ENCODE measurements at places on chromosomes 1 and 21. TPM values are rescaled to one million over a fixed set of nuclear protein-coding genes. Genes with fewer than 3 reads are reported as not detected.

DNA sequence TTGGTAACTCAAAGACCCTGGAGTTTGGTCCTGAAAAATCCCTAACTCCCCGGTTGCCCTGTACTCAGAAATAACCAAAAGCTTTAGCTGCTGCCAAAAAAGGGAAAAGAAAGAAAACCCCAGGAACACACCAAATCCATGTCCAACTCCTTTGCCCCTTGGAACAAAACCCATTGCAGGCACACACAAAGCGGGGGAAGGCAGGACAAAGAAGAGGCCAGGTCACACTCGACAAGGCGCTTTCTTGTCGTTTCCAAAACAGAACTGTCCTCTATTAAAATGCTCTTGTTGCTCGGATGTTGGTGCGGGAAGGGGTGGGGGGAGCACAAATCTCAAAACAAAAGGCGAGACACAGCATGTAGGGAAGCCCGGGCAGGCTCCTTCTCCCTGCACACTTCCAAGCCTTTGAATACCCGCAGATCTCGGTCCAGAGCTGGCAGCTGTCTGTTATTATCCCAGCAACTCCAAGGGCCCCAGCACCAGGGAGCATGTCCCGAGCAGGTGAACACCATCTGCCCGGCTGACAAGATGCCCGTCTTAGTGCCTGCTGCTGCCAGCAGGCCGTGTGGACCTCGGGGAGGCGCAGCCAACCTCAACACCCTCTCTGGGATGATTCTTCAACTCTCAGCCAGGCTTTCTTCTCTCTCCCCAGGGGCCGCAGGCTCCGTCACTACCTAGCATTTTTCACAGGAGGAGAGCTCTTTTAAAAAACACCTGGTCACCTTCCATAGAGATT is 96.4 kb downstream of the SSBP3 start:
- no peak for DNase-seq

GRCh38 chr21:31872452-31873274 is at the start of gene HUNK:
Gene HUNK, plus strand, starts transcription at chr21:31873020. Its CDS starts 655 bp downstream, at chr21:31873675.
- DNase-seq = peak; percentile 71

KRTAP19-1 gene
- not detected for total RNA-seq

DNA sequence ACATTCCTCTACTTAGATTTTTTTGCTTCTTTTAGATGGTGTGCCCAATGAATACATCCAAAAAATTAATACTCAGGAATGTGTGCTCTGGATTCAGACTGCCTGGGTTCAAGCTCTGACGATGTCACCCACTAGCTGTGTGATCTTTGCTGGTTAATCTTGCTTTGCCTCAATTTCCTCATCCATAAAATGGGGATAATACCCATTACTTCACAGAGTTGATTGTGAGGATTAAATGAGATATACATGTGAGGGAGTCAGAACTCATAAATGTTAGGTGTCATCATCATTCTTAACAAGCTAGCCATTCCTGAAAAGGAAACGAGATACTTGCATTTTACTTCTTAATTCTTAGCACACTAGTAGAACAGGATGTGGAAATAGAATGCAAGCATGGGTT is 12.9 kb upstream of the TTF2 start:
- no peak for DNase-seq

GPR157 gene
- total RNA-seq = 9.4 TPM

DNA sequence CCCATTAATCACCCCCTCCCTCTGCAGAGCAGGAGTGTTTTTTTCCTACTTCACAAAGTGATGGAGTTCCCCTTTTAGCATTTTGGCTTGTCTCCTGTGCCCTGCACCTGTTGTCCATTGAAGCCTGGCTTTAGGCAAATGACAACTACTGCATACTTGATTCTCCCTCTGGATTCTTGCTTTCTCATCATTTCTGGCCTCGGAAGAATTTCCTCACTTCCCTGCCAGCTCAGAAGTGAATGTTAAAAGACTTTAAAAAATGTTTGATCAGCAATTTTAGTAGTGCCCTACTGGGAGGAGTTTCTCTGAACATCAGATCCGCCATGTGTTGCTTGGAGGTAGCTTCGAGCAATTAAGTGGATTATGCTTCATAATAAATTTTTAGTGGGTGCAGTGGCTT is 28.1 kb downstream of the RCOR3 start:
- DNase-seq = no peak

VWA5B1 gene
- total RNA-seq = not detected

GRHL3 gene
- total RNA-seq = not detected

LRRC8C gene
- 19.2 TPM for total RNA-seq

- DNase-seq = no peak
Measured at GRCh38 chr1:212637902-212638301, 29.3 kb downstream of the ATF3 start.

DNA sequence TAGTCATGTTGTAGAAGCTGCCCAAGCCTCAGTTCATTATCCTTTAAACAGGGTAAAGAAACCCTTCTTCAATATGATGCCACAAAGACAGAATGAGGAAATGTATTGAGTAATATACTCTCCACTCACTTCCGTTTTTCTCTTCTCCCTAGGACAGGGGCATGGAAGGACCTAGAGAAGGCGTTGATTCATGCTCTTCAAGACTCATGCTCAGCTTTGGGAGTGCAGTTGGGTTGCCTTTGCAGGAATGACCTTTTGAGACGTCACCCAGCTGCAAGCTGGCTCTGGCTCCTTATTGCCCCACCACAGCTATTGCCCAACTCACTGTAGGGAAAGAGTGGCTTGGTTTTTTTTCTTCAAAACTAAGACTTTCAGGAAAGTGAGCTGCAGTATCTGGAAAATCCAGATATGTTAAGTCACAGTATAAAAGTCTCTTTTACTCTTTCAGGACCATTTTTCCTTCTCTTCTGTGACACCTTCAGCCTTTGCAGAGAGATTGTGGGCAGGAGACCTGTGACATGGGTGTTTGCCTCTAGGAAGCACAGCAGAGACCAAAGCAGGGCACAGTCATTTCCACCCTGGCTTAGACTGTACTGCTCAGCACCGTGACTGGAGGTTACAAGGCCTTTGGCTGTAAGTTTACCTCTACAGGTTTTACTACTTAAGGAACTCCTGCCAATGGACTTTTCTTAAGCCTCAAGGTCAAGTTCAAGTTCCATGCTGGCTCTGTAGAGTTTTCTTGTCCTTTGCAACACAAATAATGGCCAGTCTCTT is 39.5 kb downstream of the XCL2 start:
- DNase-seq = no peak

- DNase-seq = peak; percentile 87
Measured at GRCh38 chr1:211335522-211336157, 9.0 kb downstream of the TRAF5 start.

TACSTD2 gene
- total RNA-seq = 1.1 TPM

CCDC27 gene
- not detected for total RNA-seq

DNA sequence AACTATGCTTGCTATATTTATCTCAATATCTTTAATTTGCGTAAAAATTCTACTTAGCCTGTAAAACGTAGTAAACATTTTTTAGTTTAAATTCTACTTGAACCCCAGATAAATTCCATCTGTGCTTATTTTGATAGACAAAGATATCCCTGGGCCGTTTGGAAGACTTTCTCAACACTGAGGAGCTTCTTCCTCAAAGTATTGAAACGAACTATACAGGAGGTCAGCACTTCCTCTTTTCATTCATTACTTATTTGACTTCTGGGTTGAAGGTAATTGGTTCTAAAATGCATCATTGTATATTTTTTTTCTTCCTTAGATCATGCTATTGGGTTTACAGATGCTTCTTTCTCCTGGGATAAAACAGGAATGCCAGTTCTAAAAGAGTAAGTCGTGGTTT is 74.7 kb downstream of the HSPA13 start:
- no peak for DNase-seq

DNA sequence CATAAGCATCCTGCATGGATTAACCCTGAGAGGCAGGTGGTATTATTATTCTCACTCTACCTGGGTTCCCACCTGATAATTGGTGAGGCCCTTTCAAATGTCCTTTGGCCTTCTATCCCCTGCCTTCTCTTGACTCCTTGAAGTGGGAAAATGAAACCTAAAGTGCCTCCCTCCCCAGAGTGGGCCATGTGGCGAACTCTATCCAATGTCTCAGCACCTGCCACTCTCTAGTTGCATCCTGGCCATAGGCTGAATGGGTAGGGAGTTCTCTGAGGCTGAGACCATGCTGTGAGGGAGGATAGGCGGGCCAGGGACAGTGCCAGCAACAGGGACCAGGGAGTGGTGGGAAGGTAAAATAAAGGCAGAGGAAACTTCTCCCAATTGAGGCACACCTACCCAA is 35.3 kb downstream of the ELF3 start:
- no peak for DNase-seq

C4BPB gene
- 0.34 TPM for total RNA-seq

DNA sequence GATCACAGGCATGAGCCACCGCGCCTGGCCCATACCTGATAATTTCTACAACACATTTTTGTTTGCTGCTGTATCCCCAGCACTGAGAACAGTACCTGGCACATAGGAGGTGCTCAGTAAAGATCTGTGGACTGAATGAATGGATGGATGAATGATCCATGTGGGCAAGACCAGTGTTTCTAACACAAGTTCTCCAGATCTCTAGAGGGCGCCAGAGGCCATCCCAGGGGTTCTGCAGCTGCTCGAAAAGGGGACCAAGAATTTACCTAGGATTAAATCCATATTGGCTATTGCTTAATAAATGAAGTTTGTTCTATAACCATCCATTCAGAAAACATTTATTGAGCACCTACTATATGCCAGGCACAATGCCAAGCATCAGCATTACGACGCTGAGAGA is 167.7 kb downstream of the ACTL8 start:
- peak; percentile 41 for DNase-seq

DNA sequence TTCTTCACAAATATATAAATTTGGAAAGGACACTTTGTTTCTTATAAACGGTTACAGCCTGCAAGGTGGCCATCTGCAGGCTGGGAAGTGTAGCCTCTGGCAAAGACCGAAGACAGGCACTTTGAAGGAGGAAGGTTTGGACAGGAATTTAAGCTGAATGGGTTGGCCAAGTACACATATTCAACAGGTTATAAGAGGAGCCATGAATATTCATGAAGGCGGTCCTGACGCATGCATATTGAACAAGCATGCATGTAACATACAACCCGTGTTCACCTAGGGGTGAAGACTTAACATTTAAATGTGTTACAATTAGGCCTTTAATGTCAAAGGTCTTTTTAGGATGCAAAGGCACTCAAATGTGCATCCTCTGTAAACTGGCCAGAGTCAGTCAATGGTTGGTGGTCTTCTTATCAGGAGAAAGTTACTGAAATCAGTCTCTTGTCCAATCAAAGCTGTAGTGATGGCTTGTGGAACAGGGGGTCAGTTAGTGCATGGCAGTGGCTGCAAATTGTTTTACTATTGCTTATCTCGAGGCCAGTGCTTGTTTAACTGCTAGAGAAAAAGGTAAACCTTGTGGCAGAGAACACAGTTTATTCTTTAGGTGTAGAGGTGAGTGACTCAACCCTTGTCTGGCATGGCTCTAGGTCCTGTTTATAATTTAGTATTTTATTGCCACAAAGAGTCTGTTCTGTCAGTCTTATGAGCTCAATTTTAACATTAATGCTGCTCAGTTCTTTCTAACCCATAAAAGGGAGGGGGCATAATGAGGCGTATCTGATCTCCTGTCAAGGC is 70.3 kb upstream of the F3 start:
- DNase-seq = no peak

SPAG17 gene
- total RNA-seq = 0.91 TPM

GRCh38 chr1:113835686-113836290 is 23.5 kb upstream of the RSBN1 start:
- DNase-seq = no peak

GRCh38 chr1:112687785-112688496 is 13.5 kb downstream of the MOV10 start:
- DNase-seq = no peak

GPBP1L1 gene
- 124 TPM for total RNA-seq

VWA1 gene
- 3.9 TPM for total RNA-seq

- DNase-seq = no peak
Measured at GRCh38 chr1:7294636-7295035, 476.5 kb upstream of the VAMP3 start.

GRCh38 chr1:96364576-96364975 is 357.0 kb upstream of the PTBP2 start:
- DNase-seq = no peak

DNA sequence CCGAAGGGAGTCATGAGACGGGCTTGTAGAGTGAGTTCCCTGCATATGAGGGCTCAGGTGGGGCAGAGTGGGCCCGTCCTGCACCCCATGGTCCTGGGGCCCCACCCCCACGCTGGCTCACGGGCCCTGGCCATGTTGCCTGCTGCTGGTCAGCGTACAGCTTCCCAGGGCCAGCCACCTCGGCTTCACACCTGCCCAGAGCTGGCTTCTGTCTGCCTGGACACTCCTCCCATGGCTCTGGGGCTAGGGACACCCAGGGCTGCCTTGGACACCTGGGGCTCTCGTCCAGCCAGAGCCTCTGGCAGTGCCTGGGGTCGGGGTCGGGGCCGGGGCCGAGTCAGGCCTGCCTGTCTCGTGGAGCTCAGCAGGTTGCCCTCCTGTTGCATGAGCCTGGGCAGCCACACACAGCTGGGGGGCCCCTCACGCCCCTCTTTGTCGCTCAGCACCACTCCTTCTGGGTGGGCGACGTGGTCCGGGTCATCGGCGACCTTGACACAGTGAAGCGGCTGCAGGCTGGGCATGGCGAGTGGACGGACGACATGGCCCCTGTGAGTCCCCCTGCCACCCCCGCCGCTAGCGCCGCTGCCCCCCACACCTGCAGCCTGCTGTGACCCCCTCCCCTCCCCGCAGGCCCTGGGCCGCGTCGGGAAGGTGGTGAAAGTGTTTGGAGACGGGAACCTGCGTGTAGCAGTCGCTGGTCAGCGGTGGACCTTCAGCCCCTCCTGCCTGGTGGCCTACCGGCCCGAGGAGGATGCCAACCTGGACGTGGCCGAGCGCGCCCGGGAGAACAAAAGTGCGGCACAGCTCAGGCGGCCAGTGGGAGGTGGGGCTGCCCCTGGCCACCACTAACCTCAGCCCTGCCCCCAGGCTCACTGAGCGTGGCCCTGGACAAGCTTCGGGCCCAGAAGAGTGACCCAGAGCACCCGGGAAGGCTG is 5.5 kb upstream of the MMP23B start:
- peak; percentile 76 for DNase-seq

S100A12 gene
- total RNA-seq = 389 TPM

- peak; percentile 77 for DNase-seq
Measured at GRCh38 chr21:42654179-42654912, 925 bp downstream of the PDE9A start.

CMPK1 gene
- total RNA-seq = 101 TPM

GJC2 gene
- total RNA-seq = 1.1 TPM

DNA sequence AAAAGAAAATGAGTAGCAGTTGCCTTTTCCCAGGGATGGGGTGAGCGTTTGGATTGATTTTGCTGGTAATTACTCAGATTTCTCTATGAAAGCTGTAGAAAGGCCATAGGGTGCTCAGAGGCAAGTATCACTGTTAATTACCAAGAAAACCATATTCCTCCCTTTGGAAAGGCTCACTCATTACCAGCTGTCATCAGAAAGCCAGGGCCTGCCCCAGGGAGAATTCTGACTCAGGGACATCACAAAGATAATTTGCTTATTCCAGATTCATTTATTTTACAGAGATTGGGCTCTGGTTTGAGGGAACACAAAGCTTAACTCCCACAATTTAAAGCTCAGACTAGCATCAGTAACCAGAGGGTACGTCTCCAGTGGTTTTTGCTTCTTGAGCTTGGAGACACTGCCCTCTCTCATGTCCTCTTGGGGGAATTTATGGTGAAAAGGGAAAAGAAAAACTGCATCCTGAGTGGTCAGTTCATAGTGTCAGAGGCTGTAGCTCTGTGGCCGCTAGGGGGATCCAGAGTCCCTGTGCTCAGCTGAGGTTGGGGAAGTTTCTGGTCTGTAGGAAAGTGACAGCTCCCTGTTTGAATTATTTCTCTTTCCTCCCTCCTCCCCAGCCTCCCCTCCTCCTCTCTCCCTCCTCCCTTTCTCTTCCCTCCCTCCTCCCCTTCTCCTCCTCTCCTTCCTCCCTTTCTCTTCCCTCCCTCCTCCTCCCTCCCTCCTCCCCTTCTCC is 204.3 kb downstream of the KCNJ6 start:
- no peak for DNase-seq
